ENCODE measurements at places on chromosomes 7 and 10.

- no peak for DNase-seq
These were observed 166.2 kb upstream of the PRR15 start for GRCh38 chr7:29397398-29397797.

- DNase-seq, result no peak
These were observed 82.2 kb downstream of the KBTBD2 start for GRCh38 chr7:32809347-32809746.

DNA sequence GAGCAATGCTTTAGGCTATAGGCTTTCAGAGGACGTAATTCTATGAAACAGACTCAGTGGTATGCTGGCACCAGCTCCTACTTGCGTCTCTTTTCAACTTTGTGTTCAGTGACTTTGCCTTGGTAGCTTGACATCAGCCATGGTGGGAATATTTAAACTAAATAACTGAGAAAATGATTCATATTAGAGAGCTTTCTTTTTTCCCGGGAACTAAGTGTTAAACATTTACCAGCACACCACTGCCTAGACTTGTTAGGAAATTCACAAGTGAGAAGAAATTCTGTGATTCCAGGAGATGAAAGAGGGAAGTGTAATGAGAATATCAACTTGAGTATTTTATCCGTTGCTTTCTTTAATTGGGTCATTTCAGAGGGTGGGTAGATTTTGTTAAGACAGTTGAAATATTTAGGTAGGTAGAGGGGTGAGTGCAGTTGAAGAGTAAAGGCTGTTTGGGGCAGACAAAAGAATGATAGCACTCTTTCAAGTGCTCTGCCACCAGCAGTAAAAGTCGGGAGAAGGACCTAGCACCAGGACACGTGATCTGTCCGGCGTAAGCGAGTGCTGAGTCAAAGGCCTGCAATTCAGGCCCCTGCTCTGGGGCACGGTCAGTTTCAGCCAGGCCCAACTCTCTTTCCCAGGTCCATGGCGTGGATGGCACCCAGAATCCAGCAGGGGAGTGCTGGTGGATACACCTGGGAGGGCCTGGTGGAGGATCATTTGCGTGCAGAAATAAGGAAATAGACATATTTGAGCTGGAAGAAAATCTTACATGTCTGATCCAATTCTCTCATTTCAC lies 206.3 kb downstream of the SNX10 start:
- DNase-seq, result no peak

- DNase-seq, result no peak
These were observed 438.3 kb downstream of the DNAJB6 start for GRCh38 chr7:157775021-157775559.

DNA sequence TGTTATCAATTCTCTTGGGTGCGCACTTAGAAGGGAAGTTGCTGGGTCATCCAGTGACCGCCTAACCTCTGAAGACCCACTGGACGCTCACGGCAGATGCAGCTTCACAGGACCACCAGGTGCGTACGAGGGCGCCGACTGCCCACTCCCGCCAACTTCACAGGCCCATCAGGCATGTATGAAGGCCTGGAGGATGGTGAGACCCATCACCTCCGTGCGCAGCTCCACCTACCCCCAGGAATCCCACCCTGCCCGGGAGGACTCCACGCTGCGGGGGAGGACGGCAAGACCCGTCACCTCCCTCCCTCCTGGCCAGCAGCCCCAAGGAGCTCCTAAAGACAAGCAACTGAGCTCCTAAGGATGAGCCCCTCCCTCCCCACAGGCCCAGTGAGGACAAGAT lies 146.9 kb downstream of the MAD1L1 start:
- DNase-seq, result no peak

GRCh38 chr7:47142169-47142866 lies 439.6 kb downstream of the TNS3 start:
- no peak for DNase-seq
